ENCODE measurements at places on chromosomes 6 and 20.
A peak's percentile ranks its signal among the peaks of the same experiment; 100 is the strongest.

- DNase-seq, result no peak
Observed at GRCh38 chr20:4220756-4221155, 205.4 kb upstream of the RNF24 start.

DNA sequence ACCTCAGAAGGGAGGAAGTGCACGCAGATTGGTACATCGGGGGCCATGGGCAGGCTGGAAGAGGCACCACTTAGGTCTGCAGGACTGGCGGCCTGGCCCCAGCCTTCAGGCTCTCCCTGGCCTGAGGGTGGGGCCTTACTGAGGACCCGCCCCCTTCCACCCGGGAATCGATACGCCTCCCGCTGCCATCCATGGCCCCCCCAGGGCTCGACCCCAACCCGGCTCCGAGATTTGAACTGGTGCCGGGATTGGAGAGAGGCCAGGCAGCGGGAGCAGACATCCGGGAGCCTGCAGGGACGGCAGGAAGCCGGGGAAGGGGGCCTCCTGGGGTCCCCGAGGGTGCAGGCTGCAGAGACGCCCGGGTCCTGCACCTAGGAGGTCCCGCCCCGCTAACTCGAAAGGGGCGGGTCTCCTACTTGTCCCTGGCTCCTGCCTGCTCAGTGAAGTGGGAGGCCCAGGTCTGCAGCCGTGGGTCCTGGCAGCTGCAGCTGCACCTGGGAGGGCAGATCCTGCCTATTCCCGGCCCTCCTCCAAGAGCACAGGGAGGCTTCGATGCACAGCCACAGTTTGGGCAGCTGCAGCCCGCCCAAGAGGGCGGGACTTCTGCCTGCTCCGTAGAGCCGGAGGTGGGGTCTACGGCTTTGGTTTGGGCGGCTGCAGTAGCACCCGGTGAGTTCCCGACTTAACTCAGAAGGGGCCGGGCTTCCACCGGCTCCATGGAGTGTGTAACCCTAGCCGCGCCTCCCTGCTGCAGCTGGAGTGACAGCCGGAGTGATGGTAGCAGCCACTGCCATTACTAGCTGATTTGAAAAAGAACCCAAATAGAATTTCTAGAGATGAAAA lies 35.2 kb upstream of the TBC1D22B start:
- DNase-seq, result peak; percentile 88

DNA sequence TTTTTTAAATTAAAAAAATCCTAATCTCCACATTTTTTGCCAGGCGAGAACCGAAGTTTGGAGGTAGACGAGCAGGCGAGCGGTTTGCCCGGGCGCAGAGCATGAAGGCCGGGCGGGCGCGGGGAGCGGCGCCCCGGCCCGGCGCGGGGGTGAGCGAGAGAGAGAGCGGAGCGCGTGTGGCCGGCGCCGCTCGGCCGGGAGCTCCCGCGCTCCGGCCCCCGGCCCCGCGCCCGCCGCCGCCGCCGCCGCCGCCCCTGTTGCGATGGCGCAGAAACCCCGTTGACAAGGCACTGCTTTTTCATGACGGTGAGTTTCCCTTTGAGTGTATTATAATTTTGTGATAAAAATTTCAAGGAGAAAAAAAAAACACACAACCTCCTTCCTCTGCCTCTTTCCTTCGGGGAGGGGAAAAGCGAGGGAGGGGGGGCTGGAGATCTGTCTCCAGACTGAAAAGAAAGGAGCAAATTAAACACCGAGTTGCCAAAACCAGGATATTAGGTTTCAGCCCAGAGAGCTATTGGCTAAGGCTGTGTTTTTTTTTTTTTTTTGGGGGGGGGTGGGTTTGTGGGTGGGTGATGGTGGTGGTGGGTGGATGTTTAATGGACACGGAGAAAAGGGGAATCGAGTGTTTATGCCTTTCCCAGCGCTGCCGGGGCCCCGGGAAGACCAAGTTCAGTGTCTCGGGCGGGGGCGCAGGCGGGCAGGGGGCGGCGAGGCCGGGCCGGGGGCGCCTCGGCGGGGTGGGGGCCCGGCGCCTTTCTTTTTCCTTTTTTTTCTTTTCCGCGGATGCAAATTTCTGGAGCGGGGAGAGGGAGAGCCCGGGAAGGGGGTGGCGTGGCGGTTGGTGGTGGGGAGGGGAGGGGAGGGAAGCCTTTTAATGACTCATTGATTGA lies at the start of gene BICRAL:
BICRAL (plus strand) TSS at position 257 of the 893 bp plus-strand sequence. CDS start 39,971 bp downstream, outside the sequence.
- peak; percentile 71 for DNase-seq

DNA sequence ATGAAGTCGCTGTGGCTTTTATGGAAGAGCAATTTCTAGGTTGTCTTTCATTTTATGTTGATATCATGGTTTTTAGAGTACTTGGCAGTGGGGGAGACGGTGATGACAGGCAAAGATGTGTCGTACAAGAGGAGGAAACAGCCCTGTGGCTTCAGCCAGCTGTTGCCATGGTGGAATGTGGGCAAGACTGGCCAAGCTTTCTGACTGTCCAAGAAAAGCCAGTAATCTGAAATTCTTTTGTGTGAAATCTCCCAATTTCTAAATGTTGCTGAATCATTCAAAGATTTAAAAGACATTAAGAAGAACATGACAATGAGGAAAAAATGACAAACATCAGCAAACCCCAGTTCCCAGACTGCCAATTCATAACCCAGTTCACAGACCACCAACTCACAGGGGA lies 23.1 kb downstream of the PFDN4 start:
- DNase-seq, result peak; percentile 47

- no peak for DNase-seq
Observed at GRCh38 chr6:52580905-52581304, 4.0 kb upstream of the TRAM2 start.

DNA sequence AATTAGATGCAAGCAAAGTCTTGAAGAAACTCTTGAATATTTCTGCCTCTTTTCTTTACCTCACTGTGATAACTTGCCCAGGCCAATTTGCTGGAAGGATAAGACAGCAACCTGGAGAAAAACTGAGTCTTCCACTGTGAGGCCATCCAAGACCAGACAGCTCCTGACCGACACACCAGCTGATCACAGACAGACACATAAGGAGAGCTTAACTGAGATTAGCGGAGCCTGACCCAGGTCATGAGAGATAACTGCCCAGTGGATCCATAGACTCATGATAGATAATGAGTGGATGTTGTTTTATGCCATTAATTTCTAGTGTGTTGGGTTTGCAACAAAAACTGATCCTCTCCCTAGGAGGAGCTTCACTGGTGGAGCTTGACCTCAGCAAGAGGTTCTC lies 64.4 kb upstream of the NOX3 start:
- DNase-seq, result no peak

DNA sequence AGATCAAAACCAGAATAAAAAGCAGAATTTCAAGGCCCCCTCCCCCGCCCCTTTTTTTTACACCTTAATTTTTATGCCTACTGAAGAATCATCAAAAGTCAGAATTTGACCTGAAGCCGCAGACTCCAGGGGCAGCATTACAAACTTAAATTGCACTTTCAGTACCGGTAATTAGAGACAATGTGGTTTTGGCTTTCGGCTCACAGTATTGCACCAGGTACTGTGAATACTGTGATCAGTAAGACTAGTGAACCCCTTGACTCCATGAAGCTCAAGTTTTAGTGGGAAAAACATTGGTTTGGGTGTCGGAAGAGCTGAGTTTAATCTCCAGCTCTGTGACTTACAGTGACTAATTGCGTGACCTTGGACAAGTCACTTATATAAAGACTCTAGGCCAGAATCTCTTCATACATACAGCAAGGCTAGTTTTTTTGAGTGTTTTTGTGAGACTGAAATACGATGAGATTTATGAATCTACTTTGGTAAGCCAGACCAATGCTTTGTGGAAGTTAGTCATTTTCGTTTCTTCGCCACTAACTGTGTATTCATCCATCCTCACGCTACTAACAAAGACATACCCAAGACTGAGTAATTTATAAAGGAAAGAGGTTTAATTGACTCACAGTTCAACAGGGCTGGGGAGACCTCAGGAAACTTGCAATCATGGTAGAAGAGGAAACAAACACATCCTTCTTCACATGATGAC lies 114.7 kb downstream of the SASH1 start:
- peak; percentile 19 for DNase-seq

DNA sequence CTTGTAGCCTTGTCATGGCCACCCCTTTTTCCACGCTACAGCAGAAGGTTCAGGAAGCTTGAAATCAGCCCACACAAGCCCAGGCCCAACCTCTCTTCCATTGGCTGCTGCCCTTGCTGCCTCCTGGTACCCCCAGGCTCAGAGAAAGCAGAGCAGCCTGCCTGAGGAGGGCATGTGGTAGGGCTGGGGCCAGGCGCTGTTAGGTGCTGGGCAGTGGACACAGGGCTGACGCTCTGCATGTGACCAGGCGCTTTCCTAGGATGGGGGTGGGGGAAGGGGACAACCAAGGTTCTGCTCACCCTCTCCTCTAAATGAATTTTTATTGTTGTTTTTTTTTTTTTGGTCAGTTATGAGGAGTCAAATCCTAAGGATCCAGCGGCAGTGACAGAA lies 36.3 kb upstream of the ID1 start:
- no peak for DNase-seq

DNA sequence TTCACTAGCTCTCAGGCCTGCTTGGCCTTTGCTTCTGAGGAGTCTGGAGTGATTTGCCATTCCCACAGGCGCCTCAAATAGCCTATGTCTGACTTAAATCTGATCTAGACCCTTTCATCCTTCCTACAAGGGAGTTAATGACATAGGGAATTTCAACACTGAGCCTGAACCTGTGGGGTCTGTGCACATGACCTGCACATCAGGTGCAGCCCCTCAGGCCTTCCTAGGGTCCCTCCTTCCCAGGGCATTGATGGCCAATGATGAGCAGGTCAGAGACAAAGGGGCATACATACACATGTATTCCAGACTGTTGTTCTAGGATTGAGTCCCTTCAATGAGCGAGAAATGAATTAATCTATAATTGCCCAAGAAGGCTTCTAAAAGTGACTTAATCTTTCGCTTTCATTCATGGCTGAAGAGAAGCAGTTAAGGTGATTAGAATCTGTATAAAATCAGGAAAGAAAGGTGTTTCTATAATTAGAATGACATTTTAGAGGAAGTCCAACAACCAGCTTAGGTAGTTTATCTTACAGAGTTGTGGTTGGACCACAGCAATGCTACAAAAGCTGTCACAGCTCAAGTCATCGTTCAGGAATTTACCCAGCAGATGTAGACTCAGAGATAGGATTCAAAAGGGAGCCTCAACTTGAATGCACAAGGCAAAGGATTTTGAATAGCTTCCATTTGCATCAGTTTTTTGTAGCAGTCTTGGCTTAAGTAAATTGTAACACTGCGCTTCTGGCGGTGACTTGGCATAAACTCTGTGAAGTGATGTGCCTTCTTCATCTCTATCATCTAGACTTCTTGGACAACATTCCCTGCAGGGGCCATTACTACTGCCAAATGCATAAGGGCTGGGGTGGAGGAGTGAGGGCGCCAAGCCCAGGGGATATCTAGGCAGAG lies 27.0 kb upstream of the TBC1D7 start:
- DNase-seq, result peak; percentile 83

DNA sequence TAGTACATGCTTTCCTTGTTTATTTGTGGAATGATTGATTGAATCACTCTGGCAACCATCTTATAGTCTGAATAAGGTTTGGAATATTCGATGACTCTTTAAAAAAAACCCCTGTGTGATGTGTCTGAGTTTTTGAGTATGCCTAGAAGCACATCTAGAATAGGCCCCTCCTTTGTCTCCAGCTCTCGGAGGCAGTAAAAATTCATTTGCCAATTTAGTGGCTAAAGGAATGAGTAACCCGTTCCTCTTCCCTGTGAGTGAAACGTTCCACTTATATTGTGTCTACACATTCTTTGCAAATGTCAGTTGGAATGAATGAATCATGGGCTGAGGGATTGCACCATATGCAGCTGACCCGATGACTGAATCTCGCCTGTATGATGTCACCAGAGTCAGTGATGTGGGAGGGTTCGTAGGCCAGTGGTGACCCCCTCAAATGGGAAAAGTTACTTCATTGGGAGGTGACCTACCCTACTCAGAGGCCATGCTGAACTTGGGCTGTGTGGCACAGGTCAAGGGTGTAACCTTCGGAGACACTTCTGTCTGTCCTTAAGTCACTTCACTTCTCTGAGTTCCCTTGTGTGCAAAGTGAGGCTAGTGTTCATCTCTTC lies 21.6 kb downstream of the MOCS3 start:
- peak; percentile 90 for DNase-seq
